ENCODE measurements at places on chromosomes 4 and X.

DNA sequence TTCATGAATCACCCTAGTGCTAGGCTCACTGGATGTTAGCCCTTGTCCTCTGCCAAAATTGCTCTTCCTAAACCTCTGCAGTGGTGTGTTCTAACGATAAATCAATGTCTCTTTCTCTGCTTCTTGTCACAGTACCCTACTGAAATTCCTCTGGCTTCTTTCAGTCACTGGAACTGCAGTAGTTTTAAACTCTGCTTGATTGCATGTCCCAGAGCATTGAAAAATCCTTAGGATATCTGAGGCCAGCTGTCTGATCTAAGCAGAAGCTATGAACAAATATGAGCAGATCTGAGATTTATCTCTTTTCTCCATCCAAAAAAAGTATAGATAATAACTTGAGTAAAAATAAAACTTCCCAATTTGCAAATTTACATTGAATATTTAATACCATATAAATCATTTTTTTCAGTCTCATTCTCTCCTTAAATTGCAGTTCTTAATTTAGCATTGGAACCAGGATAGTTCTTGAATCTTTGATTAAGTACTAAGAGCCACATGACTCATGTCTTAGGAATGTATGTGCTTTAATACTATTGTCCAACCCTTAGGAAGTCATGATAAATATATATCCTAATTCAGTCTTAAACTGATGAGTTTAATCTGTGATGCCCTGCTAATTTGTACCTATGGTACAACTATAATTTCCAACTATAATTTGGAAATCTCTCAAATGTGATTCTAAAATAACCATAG lies 169.7 kb downstream of the PDHA2 start:
- DNase-seq, result no peak

GRCh38 chr4:181687116-181687515 lies 556.1 kb upstream of the TENM3 start:
- no peak for DNase-seq

DNA sequence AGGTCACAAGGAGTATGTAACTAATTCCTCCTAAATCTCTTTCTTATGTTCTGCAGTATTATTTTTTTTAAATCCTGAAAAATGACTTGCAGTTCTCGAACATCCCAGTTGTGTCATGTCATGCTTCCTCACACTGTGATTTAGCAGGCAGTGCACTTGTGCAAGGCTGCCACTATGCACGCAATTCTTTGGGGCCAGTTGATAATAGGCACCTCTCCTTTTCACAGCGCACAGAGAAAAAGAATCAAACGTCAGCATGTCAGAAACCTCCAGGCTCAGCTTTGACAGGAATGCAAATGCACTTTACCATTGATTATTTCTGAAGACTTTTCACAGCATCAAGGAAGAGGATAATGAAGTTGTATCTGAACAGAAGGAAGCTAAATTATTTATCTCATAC lies 62.9 kb downstream of the FGF13 start:
- DNase-seq, result no peak

DNA sequence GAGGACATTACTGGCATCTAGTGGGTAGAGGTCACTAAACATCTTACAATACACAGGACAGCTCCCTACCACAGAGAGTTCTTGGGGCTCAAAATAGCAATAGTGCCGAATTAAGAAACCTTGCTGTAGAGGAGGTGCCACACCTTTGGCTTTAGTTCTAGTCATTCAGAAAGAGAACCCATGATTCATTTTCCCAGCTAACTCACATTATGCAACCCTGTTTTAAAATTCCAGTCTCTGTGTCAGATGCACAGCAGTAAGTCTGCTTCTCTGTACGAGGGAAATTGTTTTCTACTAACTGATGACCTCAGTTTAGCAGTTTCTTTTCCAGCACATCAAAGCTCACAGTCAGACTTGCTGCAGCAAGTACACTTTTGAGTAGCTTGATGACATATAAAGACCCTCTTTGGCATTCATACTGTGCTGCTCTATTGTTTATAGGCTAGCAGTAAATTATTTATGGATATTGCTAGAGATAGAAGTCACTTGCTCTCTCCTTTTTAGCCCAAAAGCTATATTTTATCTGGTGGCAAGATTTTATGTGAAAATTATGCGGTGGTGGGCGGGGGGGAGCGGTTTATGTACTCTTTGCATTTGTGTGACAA lies 487.8 kb upstream of the MAGEB18 start:
- no peak for DNase-seq

- no peak for DNase-seq
Observed at GRCh38 chrX:118745570-118745969, 18.2 kb downstream of the IL13RA1 start.

- no peak for DNase-seq
Observed at GRCh38 chr4:122819708-122820449, 6.8 kb upstream of the FGF2 start.

DNA sequence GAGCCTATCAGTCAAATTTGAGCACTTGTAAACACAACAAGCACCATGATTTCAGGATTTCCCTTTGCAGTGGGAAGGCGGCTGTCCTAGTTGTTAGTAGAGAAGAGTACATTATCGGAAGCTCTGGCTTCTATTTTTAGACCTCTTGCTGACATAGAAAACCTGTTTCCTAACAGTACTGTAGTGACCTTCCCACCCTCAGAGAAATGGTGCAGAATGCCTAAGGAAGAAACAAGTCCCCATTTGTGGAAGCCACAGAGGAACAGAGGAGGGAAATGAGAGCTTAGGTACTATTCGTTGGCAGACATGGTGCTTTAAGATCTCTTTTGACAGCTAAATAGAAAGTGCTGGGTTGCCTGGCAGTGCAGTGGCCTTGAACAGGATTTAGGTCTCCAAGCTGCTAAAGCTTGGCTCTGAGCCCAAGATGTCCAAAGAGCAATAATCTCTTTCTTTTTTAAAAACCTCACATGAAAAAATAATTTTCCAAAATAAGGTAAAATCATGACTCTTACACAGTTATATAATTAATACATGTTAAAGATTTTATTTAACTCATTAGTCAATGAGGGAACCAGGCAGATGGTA lies 24.9 kb downstream of the GLRA2 start:
- DNase-seq, result no peak

DNA sequence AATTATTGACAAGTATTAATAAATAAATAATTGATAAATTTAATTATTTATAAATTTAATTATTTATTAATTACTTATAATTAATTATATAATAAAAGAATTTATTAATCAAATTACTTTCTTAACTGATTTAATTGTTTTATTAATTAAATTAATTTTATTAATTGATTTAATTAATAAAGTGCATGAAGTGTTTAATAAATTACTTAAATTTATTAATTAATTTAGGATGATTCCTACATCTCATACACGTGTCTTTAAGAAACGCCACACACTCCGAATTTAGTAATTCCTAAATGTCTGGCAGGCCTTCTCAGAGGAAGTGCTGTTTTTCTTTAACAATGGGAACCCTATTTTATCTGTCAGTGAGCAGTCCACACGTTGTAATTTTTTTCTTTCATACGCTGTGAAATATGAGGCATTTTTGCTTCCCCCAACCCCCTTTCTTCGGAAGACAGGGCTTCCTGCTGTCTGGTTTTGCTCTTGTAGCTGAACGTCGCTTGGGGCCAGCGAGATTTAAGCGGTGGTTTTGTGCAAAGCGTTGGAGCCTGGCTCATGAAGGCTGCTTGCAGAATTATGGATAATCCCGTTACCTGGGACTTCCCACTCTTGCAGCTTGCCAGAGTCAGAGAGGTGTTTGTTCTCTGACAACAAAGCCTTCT lies 46.8 kb downstream of the CRLF2 start:
- peak; percentile 78 for DNase-seq

- DNase-seq, result peak; percentile 66
Observed at GRCh38 chr4:74189331-74190043, 31.6 kb downstream of the MTHFD2L start.

DNA sequence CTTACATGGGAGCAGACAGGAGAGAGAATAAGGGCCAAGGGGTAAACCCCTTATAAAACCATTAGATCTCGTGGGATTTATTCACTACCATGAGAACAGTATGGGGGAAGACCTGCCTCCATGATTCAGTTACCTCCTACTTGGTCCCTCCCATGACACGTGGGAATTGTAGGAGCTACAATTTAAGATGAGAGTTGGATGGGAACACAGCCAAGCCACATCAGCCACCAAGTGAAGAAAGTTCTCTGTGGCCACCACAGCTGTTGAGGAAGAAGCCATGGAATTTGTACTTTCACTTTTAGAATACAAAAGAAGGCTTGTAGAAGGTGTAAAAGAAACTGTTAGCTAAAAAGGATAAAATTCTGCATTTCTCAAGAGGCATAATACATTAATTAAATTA lies 67.0 kb upstream of the CXorf51A start:
- no peak for DNase-seq

DNA sequence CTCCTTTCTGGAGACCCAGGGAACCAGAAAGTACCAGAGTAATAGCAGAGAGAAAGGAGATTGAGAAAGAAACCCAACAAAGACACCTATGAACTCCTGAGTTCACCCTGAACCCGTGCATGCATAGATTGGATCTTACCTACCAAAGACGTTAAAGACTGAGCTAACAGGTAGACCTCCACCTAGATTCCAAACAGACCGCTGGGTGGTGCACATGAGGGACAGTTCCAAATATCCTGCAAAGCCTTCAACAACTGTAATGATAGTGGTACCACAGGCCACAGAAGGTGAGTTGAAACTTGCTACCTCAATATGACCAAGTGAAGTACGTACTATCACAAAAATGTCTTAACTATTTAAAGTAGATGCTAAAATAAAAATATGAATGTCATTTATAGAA lies 34.0 kb upstream of the NR0B1 start:
- no peak for DNase-seq

DNA sequence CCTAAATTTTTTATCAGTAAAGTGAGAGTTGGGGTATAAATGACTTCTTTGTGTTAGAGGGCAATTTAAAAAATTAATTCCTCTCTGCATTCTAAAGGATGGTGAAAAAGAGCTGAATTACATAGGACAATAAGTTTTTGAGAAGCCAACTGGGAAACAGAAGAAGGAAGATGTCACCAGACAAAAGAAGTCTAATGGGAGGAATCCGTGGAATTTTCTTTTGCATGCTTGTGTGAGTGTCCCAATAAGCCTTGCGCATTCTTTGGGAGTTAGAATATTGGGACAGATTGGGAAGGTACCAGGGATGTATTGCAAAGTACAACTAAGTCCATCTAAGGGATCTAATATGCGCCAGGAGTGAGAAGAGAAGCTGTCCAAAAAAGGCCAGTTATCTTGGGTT lies 35.1 kb upstream of the NR3C2 start:
- no peak for DNase-seq

DNA sequence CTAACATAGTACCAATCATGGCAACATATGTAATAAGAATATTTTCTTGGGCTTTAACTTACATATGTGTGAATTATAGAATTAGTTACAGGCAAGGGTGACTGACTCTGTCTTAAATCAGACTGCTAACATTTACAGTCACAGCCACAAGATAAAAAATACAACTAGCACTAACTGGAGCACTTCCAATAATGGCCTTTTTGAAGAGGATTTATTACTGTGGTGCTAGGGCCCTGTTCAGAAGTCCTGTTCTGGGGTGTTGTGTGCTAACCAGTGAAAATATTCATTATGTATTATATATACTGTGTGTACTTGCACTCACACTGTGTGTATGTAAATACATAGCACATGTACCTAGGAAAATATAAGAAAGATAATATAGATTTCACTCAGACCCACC lies 1611.2 kb downstream of the PCDH18 start:
- DNase-seq, result no peak

DNA sequence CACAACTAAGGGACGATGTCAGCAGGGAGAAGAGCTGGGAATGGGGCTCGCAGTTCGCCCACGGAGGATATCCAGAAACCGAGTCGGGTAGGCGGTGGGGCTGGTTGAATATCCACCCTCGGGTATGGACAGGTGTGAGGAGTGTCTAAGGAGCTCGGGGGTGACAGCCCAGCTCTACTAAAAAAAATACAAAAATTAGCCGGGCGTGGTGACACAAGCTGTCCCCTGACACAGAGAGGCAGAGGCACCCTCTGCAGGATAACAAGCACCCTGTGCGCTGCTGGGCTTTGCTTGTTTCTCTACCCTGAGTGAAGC lies 12.2 kb upstream of the ASMTL start:
- DNase-seq, result no peak

DNA sequence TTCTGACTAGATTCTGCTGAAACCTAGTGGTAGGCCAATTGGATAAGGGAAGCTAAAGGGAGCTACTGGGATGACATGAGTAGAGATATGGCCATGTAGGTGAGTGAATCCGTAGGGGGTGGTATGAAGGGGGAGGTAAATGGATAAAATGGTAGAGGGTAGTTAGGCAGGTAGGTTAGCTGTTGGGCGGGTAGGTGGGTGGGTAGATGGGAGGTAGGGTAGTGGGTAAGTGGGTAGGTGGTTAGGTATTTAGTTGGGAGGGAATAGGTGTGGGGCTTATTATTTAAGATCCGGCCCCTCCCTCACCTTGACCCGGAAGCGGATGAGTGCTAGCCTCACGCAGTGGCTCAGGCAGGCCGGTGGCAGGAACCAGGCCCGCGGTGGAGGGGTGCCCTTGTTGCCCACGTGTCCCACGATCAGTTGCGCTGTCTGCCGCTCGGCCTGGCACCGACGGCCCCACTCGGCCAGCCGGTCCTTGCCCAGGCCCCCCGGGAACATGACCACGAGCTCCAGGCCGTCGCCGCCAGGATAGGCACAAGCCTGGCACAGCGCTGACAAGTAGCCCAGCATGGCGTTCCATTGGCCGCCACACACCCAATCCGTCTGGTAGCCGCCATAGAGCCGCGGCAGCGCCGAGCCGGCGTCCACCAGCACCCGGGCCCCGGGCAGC lies 725 bp downstream of the FAM120C start:
- peak; percentile 55 for DNase-seq

DNA sequence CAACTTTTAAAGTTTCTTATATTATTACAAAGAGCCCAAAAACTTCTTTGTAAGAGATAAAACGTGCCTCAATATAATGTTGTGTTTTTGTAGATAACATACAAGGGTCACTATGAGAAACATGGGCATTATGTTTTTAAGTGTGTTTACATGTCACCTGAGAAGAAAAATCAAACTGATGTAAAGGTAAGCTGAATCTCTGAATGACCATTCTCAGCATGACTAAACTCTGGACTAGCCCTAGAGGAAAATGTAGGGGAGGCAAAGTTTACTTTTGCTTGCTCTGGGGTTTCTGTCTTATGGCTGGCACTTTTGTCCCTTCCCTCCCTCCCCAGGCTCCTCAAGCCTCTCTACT lies 6.8 kb downstream of the MEPE start:
- DNase-seq, result no peak

GRCh38 chr4:1187182-1187581 lies 14.8 kb upstream of the SPON2 start:
- peak; percentile 56 for DNase-seq

DNA sequence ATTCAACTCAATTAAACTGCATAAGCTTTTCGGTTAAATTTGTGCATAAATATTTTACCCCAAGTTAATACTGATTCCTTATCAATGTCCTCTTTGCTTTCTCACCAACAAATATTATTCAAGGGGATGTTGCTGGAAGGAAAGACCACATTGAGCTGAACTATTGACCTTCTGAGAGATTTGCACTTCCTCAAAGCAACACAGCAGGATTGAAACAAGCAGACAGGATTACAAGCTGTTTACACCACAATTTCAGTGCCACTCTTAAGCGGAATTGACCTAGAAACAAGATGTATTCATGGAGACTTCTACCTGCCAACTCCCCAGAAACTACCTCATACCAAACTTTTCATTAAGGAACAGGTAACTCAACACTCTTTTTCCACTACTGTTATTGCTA lies 96.5 kb upstream of the DUSP21 start:
- DNase-seq, result no peak

All from inflammatory macrophage treated with lipopolysaccharide for 4 hours (primary cell).